ENCODE measurements at places on chromosomes 7 and 10.

- DNase-seq: no peak
Observed at GRCh38 chr10:485776-486175, 203.7 kb downstream of the DIP2C start.

DNA sequence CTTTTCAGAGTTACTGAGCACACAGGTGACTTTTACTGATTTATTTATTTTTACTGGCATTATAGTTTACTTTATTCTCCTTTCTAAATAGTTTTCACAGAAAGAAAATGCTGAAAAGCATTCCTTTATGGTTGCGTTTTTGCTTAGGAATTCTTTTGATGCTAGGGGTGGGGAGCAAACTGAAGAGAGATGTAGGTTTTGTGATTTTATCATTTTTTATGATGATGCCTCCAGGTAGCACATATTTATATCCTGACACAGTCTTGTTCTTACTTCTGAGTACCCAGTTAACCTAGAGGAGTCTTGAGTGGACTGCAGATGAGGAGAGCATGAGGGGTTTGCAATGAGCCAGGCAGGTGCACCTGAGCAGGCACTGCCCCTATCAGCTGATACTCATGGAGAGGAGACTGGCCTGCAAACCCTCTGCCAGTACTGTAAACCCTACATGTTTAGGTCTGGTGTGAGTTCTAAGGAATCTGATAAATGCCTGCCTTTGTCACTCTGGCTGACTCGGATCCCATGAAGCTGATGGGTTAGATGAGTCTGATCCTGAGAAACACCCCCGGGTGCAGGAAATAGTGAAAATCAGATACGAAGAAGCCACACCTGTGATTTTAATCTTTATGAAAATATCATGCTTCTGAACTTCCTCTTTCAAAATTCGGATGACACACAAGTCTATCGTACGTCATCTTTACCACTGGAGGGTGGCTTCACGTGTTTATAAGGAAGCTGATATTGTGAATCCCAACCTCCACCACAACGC is 302.9 kb downstream of the WDR37 start:
- no peak for DNase-seq

- DNase-seq: no peak
Observed at GRCh38 chr7:139701908-139702307, 75.9 kb downstream of the HIPK2 start.

GRCh38 chr10:131792809-131793208 is 108.0 kb upstream of the PPP2R2D start:
- no peak for DNase-seq

- DNase-seq: no peak
Observed at GRCh38 chr10:100890673-100891317, 22.0 kb upstream of the SLF2 start.

GRCh38 chr10:94521276-94522250 is 24.0 kb upstream of the HELLS start:
- DNase-seq: no peak

DNA sequence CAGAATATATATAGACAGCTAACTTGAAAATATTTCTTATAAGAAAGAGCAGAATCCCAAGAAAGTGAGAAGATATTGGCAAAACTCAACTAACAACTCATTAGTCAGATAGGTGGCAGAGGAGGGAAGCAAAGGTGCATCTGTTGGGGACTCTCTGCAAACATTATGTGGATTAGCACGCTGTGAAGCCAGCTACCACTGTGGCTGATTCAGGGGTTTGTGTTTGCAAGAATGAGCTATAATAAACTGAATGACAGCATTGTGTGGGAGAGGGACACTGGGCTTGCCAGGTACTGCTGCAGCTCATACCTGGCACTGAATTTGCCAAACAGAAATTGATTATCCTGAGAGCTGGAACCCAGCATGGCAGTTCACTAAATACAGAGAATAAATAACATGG is 170.3 kb upstream of the MINDY3 start:
- DNase-seq: no peak

GRCh38 chr10:90712529-90712928 is 145.3 kb downstream of the HTR7 start:
- no peak for DNase-seq

DNA sequence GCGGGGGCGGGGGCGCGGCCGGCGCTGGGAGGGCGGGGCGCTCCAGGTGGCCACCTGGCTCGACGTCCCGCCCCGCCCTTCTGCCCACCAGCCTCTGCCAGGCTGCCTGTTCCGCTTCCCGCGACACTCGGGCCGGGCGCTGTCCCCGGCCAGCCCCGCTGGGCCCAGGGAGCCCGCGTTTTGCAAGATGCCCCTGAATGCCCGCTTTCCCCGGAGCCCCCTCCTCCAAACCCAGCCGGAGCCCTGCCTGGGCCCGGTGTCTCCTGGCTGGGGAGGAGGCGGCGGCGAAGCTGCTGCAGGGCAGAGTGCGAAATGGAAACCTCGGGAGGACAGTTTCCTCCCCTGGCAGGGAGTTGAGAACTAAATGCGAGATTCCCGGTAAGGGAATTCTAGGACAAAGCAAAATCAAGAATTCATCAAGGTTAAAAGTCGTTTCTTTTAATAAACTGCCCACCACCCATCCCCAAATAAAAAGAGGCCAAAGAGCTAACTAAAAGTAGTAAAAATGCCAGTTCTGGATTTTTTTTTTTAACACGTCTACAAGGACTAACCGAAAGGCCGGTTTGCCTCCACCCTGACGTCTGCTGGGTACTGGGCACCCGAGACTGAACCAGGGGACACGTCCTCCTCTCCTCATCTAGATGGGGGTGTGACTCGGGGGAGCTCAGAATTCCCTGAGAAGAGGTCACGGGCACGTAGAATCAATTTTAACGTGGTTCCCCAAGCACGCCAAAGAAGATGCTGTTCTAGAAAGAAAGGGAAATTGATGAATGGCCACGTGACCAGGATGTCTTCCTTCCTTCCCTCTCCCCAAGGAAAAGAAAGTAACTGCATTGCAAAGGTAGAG is 200.4 kb upstream of the NFE2L3 start:
- DNase-seq: no peak

- no peak for DNase-seq
Observed at GRCh38 chr10:35042783-35043182, 47.4 kb downstream of the CUL2 start.

GRCh38 chr10:49446031-49446430 is 50.1 kb upstream of the DRGX start:
- no peak for DNase-seq

GRCh38 chr10:62665771-62666170 is 138.7 kb upstream of the ADO start:
- DNase-seq: no peak

GRCh38 chr7:2164646-2165045 is 68.1 kb downstream of the MAD1L1 start:
- DNase-seq: no peak

DNA sequence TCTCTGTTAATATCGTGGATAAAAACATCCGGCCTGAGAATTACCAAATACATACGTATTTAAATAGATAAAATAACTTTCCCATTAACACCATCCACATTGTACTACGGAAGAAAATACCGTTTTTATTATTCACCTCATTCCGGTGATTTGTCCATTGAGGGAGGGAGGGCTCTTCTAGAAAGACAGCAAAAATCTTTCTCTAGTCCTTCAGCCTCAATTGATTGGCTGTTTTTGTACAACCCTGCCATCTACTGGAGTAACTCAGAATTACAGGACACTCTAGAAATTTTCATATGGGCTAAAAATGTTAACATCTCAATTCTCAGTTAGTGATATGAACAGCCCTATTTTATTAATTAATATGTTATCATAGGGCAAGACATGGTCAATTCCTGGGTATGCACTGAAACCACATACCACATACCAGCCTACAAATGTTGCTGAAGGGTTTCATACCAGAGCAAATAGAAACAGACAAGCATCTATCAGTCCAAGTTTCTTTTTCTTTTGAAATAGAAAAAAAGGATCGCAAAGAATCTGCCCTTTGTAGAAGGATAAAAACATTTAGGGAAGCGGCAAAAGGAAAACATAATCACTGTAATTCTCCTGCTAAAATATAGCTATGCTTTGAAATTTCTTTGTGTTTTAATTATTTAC is 55.8 kb upstream of the CDCA7L start:
- peak; percentile 57 for DNase-seq

Measured in neural crest cell (in vitro differentiated cells).